ENCODE measurements at places on chromosomes 2 and 18.

- DNase-seq, result no peak
Measured at GRCh38 chr2:16378031-16378430, 287.6 kb downstream of the CYRIA start.

GRCh38 chr2:239930871-239931771, 94.0 kb downstream of the NDUFA10 start:
- DNase-seq, result no peak

DNA sequence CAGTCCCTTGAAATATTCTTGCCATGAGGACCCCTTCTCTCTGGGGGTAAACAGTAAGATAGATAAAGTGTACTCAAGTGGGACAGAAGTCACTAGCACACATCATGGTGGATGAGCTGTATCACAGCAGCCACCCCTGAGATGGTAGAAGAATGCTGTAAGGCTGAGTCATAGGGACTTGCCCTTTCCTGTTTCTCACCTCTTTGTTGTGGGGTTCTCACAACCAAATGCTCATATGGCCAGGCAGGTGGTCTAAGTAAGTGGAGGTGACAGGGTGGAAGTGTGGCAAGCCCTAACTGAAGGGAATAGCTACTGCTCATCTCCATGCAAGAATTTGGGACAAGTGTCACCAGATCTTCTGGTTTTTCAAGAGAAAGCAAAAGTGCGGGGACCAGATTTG, 202.7 kb upstream of the SLC14A2 start:
- no peak for DNase-seq

- DNase-seq, result no peak
Measured at GRCh38 chr2:215879977-215880940, 133.1 kb downstream of the MREG start.

DNA sequence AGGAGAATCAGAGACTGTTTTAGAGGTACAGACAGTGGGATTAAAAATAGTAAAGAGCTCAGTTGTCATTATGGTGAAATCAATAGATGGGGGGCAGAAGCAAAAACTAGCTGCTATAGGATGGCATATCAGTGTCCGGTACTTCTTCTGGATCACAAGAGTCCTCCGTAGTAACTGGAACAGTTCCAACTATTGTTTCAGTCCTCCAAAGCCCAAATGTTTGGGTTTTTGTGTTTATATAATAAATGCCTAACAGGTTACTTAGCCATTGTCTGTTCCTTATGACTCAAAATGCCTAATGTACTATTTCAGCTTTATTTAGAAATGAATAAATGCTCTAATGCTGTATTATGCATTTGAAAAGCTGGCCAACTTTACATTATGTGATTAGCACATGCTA, 401.2 kb downstream of the PTH2R start:
- no peak for DNase-seq

DNA sequence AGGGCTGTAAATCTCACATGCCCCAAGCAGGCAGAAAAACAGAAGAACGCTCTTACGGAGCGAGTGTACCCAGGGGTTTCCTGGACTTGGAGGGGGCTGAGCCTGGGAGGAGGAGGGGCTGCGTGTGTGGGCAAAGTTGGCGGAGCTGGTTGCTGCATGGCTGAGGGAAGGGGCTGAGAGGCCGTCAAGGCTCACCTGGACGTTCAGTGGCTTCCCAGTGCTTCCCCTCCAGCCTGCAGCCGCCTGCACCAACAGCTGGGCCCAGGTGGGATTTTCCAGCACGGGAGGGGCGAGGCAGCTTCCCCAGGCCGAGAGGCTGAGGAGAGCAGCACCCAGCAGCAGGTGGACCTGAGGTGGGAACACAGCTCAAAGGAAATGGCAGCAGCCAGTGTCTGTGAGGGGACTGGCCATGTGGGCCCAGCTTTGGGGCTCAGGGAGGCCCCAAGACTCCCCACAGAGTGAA, 70.6 kb upstream of the CTDP1 start:
- no peak for DNase-seq

DNA sequence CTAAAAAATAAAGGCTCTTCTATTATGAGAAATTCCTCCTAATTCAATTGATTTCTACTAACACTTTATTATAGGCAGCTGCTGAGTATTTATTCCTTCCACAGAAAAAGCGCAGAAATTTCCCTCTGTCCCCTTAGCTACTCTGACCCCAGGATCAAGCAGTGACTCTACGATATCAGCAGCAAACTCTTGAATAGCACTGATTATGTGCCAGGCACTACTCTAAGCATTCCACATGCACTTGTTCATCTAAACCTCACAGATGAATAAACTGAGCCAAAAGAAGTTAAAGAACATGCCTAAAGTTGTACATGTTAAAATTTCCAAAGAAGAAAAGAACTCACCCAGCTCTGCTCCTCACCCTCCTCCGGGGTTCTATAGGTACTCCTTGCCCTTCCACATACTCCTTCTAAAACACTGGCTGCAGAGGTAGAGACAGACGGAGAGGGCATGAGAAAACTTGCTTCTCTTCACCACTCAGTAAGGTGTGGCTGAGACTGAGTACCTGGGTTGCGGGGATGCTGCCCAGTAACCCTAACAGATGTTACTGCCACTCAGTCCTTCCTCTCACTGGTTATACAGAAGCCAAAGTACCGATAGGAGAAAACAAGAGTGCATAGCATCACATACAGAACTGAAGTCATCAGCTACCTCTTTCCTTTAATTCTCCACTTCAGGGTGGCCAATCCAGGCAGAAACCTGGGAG, 9.9 kb downstream of the C1D start:
- no peak for DNase-seq

DNA sequence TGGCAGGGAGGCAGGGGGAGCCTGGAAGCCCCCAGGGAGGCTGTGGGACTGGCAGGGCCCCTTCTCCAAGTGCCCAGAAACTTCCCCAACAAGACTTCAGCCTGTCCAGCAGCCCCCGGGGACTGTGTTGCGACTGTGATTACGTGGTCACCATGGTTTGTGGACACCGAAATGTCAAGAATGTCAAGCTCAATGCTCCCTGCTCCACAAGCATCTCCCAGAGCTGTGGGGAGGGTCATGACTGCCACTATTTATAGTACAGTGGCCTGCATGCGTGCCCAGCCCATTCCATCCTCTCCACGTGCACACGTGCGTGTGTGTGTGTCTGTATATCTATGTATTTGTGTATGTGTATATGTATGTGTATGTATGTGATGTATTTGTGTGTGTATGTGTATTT, 93.8 kb upstream of the MBOAT2 start:
- no peak for DNase-seq

DNA sequence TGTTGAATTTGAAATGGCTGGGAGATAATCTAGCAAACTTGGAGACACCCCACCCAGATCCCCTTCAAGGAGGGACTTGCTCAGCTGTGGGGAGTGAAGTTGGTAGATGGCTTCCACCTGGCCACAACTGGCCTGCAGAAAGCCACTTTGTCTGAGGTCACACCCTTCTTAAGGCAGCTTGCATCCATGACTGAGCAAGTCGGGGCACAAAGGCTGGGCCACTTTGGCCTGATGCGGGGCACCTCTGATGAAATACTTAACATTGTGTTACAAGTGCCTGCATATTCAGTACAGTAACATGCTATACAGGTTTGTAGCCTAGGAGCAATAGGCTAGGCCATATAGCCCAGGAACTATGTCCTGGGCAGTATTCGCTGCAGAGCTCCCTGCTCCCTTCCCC, 13.4 kb upstream of the RPL37A start:
- no peak for DNase-seq

DNA sequence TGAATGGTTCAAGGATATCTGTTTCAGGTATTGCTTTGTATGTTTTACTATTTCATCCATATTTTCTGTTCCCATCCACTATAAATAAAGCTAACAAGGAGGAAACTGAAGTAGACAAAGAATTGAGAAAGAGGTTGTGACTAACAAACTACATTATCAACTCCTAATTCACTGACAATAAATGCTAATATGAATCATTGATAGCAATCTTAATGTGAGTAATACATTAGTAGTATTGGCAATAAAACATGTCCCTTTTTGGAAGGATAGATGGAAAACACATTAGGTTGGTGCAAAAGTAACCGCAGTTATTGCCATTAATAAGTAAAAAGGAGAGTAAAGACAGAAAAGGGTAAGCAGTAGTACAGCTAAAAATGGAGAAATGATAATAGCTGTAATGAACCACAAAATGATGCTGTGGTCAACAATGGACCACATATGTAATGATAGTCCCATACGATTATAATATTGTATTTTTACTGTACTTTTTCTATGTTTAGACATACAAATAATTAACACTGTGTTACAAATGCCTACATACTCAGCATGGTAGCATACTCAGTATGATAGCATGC, 104.7 kb downstream of the THADA start:
- no peak for DNase-seq

GRCh38 chr2:172972005-172972619, 103.5 kb upstream of the MAP3K20 start:
- no peak for DNase-seq

GRCh38 chr2:162308747-162309503, 9.6 kb downstream of the IFIH1 start:
- DNase-seq, result no peak

- no peak for DNase-seq
Measured at GRCh38 chr2:234451242-234451641, 45.6 kb downstream of the ARL4C start.

DNA sequence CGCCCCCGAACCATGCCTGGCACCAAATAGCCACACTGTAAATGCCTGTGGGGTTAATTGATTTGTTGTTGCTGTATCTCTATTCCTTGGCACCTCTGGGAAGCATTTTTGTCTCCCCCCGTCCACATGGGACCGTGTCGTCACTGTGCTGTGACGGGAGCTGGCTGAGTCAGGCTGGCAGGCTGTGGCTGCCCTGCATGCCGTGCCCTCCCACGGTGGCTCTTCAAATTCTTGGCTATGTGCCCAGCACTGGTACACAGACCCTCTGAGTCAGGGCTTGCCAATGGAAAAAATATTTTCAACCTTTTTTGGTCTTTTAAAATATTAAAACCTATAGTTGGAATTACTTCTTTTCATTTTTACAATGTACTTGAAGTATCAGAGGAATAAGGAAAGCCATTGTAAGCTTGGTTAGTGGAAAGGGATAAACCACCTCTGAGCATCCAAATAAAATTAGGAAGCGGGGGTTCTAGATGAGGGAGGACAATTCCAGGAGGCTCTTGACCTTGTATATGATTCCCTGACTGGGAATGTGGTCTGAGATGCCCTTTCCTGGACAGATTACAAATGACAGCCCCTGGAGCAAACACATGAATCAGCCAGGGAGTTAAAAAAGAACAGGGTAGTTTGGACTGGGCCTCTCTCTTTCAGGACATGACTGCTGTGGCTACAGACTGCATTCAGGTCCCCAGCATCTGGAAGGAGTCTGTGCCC, 59.4 kb downstream of the DGKD start:
- DNase-seq, result no peak

DNA sequence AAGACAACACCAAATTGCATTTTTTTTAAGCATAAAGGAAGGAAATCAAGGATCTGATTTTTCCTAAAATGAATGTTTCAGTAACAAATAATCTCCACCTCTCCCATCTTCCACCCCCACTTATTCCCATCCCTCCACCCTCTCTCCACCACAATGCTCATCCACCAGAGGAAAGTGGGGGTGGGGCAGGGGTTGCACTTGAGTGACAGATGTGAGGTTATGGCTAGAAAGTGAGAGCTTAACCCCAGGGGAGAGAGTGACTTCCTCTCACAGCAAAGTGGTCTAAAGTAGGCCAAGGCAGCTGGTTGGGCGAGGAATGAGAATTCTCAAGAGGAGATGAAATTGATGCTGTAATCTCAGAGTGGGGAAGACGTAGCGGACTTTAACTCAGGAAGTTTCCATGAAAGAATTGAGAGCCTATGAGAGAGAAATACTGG, 104.7 kb downstream of the HNRNPLL start:
- DNase-seq, result no peak

DNA sequence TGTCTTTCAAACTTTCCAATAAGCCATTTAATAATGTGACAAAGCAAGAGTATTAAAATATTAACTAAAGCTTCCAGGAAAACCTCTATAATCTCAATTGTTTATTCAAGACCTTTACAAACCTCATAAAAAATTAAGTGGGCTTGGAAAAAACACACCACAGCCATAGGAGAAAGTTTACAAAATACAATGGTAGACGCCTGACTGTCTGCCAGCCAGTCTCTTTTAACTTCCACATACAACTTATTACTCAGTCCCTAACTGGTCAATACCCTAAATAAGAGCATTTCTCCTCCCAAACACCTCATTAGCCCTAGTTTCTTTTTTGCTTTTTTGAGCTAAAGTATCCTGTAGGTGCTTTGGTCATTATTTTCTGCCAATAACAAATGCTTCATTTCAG, 247.4 kb upstream of the CYP26B1 start:
- no peak for DNase-seq

GRCh38 chr2:31666878-31667277, 86.1 kb upstream of the SRD5A2 start:
- no peak for DNase-seq

GRCh38 chr2:136381722-136382633, 264.0 kb upstream of the CXCR4 start:
- no peak for DNase-seq

DNA sequence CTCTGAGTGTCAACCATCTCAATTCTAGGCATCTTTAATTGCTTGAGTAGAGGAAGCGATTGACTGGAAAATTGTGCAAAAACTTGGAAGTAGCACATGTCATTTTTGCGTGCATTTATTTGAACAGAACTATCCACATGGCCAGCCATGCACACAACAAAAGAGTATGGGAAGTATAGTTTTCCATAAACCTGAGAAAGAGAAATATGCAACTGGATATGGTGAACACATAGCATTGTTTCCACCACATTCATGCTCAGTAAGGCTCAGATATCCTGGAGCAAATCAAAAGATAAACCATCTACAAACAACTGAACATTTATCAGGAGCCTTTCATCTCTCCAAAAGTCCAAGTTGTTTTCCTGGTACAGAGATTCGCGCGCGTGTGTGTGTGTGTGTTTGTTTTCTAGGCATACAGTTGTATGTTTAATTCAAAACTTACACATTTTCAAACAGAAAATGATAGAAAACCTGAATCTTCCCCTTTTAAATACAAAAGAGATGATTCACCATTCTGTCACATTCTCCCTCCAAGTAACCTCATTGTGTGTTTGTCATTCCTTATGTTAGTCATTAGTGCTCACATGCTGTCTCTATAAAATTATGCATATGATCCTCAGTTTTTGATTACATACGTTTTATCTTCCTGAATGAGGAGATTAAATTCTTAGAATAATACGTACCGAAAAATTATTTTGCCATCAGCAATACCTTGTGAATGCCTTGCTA, 780.4 kb upstream of the NRXN1 start:
- DNase-seq, result no peak

DNA sequence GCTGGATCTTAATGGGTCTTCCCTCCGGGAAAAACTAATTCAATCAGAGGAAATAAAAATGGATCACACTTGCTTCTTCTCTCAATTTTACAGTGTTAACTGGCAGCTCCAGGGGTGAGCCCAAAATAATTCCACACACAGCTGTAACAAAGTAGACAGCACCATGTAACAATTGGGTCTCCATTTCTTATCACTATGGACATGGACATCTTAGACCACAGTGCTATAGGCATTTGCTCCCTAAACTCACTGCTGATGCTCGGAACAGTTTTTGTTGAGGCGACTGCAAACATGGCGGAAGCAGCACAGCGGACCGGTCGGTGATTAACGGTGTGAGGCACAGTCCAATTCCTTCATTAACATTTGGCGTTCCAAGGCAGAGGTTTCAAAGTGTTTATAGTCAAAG, 144.7 kb upstream of the NCK2 start:
- no peak for DNase-seq

GRCh38 chr2:126658319-126658904, 2.5 kb downstream of the GYPC start:
- no peak for DNase-seq

All from C1 segment of cervical spinal cord (tissue), 14 donors.